ENCODE measurements at places on chromosomes 1 and 21. TPM values are rescaled to one million over a fixed set of nuclear protein-coding genes. Genes with fewer than 3 reads are reported as not detected.

DNA sequence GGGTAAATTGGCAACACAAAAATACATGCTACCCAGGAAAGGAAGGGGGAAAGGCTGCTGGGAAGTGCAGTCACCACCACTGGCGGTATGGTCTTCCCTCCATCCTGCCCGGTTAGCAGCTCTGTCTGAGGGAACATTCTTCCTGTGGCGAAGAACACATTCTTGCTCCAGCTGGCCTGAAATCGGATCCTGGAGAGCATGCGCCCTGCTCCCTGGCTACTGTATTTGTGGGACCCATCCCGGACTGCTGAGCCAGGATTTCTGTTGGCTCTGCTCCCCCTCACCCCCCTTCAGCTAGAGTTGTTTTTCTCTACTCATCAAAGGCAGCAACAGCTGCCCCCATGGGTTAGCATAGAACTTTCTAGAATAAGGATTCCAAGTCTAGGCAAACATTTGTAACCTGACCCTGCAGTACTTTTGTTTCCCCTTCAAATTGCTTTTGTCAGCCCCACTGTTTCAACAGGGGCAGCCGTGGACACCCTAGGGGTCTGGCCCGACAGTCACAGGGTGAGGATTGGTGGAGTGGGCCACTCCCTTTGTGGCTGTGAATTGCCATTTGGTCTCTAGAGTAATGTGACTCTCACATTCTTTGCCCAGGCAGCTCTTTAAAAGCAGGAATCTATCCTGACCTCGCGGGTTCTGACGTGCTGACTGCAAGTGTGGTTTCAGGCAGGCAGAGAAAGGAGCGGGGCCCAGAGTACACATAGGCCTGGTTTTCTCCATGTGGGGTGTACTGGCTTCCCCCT, 157.7 kb downstream of the TOMM20 start:
- DNase-seq, result no peak

GRCh38 chr1:162753998-162754585, 36.4 kb upstream of the HSD17B7 start:
- no peak for DNase-seq

DNA sequence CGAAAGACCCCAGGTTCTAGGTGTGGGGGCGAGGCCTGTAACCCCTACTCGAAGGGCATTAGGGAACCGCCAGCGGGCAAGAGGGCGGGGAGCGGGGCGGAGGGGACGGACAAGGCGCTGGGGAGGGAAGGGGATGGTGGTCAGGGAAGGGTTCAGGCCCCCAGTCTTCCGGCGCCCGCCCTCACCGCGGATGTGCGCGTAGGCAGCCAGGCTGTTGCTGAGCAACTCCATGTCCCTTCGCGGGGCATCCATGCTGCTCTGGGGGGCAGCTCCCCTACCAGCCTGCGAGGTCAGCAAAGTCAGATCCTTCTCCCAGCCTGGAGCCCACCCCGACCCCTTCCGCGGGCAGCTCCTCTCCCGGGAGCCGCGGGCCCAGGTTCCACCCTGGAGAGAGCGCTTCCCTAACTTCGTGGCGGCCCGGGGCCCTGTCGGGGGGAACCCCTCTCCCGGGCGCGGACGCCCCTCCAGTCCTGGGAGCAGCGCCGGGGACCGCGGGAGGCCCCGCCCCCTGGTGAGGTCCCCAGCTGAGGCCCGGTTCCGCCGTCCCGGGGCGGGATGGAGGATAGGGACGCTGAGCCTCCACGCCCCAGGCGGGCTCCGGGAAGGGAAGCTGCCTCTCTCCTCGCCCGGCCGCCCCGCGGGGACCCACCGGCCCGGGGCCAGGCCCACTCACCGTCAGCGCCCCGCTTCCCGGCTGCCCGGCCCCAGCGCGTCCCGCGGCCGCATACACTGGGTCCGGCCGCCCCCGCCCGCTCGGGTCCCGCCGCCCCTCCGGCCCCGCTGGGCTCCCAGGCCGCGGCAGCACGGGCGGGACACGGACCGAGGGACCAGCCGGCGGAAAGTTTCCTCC, 434 bp downstream of the EVA1B start:
- no peak for DNase-seq

DNA sequence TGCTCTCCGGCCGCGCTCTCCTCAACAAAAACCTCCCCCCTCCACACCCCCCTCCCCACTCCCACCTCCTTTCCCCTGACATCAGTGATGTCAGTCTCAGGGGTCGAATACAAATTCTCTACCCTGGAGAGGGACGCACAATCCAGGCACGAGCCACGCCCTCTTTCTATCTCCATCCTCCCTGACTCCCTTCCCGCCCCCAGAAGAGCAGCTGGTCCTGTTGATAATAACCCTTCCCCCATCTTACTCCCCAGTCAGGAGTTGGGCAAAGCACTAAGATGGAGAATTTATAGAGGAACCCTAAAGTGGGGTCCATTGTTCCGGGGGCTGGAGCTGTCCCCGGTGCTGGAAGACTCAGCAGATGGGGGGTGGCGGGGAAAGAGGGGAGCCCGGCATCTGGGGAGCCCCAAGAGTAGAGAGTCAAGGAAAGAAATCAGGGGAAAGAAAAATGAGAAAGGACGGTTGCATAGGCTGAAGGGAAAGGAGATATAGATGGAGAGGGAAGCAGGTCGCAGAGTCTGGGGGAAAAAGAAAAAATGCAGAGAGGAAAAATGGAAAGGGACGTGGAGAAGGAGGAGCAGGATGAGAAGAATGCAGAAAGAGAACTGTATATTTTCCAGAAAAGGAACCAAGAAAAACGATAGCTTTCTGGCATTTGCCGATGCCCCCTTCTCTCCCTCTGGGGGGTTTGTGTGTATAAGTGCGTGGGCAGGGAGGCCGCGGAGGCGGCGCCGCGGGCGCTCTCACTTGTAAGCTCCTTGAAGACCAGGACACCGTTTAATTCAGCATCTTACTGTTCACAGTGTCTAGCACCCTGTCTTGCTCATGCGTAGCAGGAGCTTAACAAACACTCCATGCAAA, at the start of gene CELF3:
Gene CELF3 (minus strand): TSS at position 33 of the 861 bp plus-strand sequence. CDS start 783 bp downstream, outside the sequence.
- peak; percentile 38 for DNase-seq

- DNase-seq, result no peak
These were observed 11.5 kb upstream of the VASH2 start for GRCh38 chr1:212938846-212939245.

Gene OLIG2
- 0.02 TPM for polyA plus RNA-seq

Gene NOS1AP
- polyA plus RNA-seq, result 0.30 TPM

Gene SELENBP1
- polyA plus RNA-seq, result 6.4 TPM
